ENCODE measurements at places on chromosomes 13 and 19. TPM values are rescaled to one million over a fixed set of nuclear protein-coding genes. Genes with fewer than 3 reads are reported as not detected.

- H3K27ac ChIP-seq, result no peak overlapping the region
- no peaks in the 10 kb centered on the region for H3K27me3 ChIP-seq
- DNase-seq, result no peak
- H3K4me1 ChIP-seq, result peaks cover 86% of the 10 kb centered on the region
- H3K36me3 ChIP-seq, result peaks cover 2% of the 10 kb centered on the region
- no peak overlapping the region for H3K4me3 ChIP-seq
These were observed 18.9 kb downstream of the MBNL2 start for GRCh38 chr13:97240788-97241734.

DNA sequence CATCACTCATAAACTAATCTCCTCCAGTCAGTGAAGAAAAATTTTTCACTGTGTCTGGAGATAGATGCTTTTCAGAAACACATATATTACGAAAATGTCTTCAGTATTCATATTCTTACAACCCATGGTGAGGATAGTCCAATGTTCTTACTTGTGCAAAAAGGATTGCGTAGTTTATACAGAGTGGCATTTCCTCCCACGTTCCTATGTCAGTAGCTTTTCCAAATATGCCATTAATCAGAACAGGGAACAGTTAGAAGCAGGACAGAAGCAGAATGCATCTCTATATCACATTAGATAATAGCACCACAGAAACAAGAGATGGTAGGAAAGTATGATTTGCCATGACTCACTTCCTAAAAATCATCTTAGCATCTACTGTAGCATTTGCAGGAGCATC lies 282.9 kb downstream of the SLITRK5 start:
- H3K36me3 ChIP-seq, result no peaks in the 10 kb centered on the region
- no peak overlapping the region for H3K4me3 ChIP-seq
- H3K27ac ChIP-seq, result no peak overlapping the region
- no peak for DNase-seq
- H3K4me1 ChIP-seq, result no peaks in the 10 kb centered on the region

Gene TLE6
- 1.1 TPM for total RNA-seq

- H3K27me3 ChIP-seq, result no peaks in the 10 kb centered on the region
- no peak overlapping the region for H3K4me3 ChIP-seq
- DNase-seq, result no peak
- peaks cover 4% of the 10 kb centered on the region for H3K36me3 ChIP-seq
- H3K27ac ChIP-seq, result no peak overlapping the region
These were observed 35.5 kb downstream of the DOT1L start for GRCh38 chr19:2199215-2199614.

Gene SOX1
- not detected for total RNA-seq

DNA sequence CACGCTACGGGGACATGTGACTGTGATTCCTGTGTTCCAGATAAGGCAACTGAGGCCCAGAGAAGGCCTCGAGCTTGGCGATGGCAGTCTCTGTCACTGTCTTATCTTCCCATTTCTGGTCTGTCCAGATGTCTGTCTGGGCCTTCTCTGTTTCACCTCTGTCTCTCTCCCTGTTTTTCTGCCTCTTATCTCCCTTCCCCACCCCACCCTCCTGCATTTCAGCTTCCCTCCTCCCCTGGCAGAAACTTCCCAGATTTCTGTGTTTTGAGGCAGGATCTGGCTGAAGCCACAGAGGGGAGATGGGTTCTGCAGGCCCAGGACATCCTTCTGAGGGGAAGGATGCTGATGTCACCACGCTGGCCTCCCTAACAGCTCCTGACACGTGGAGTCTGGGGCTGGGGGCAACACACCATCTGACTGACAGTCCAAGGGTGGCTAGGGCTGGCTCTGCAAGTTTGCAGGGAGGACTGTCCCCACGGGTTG lies 14.4 kb downstream of the PAK4 start:
- no peaks in the 10 kb centered on the region for H3K36me3 ChIP-seq
- H3K4me3 ChIP-seq, result no peak overlapping the region
- H3K27me3 ChIP-seq, result no peaks in the 10 kb centered on the region
- H3K4me1 ChIP-seq, result peaks cover 37% of the 10 kb centered on the region

DNA sequence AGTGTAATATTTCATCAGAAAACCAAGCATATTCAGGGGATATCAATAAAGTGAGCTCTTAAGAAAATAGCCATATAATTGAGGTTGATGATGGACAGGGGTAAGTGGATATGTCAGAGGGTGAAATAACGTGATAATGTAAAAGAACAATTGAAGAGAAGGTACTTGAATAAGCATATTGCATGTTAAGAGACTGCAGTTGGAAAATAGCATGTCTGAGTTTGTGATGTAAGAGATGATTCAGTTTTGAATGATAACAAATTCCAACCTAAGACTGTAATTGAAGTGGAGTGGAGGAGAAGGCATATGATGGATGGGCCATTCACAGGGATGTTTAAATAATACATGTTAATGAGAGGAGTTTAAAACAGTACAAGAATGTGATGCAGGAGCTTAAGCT lies 1633.5 kb downstream of the SLITRK1 start:
- no peak overlapping the region for H3K27ac ChIP-seq
- no peak overlapping the region for H3K4me3 ChIP-seq
- no peaks in the 10 kb centered on the region for H3K27me3 ChIP-seq

Gene CD70
- 8.1 TPM for total RNA-seq

- peak overlapping the region; percentile 14 for H3K4me3 ChIP-seq
- no peaks in the 10 kb centered on the region for H3K27me3 ChIP-seq
These were observed 84.1 kb upstream of the FRY start for GRCh38 chr13:31947506-31947905.

Gene RNF225
- total RNA-seq, result not detected

- H3K4me1 ChIP-seq, result peaks cover 3% of the 10 kb centered on the region
- H3K27ac ChIP-seq, result no peak overlapping the region
- H3K4me3 ChIP-seq, result no peak overlapping the region
- DNase-seq, result no peak
- H3K27me3 ChIP-seq, result no peaks in the 10 kb centered on the region
These were observed 184.2 kb downstream of the ABCC4 start for GRCh38 chr13:95117092-95117491.

GRCh38 chr13:30319655-30320054 lies 12.3 kb upstream of the KATNAL1 start:
- no peak overlapping the region for H3K27ac ChIP-seq
- H3K27me3 ChIP-seq, result no peaks in the 10 kb centered on the region
- H3K4me1 ChIP-seq, result peaks cover 6% of the 10 kb centered on the region
- no peak overlapping the region for H3K4me3 ChIP-seq

DNA sequence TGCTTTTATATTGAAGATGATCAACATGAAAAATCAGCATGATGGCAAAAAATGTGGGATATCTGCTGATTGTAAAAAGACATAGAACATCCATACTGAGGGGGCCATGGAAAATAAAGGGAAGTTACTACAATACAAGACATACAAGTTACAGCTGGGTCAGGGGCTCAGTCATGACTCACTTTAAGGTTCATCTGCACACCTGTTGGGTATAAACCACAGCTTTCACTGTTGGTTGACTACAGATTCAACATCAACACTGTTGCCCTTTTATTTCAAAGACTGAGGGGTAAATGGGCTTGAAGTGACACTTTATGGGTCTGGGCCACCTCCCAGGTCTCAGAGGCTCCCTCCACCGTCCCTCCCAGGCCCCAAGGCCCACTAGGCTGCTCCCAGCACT lies 98.1 kb upstream of the IRS2 start:
- H3K27ac ChIP-seq, result no peak overlapping the region
- H3K4me3 ChIP-seq, result no peak overlapping the region
- H3K36me3 ChIP-seq, result no peaks in the 10 kb centered on the region
- H3K4me1 ChIP-seq, result no peaks in the 10 kb centered on the region

DNA sequence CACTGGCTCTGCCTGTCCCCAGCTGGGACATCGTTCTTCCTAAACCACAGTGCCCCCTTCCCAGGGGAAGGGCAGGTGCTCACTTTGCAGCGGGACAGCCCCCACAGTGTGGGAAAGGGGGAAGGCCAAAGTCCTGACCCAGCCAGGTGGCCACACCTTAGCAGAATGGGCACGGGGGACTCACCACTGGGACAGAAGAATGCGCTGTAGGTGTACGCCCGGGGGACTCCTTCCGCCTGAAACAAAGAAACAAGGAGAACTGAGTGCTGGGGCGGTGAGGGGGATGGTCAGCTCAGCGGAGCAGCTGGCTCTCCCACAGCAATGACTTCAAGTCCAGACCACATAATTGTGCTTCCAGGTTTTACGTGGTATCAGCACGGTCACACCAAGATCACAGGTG lies 49.4 kb downstream of the F2RL3 start:
- peaks cover 11% of the 10 kb centered on the region for H3K27me3 ChIP-seq
- H3K36me3 ChIP-seq, result peaks cover 1% of the 10 kb centered on the region
- no peaks in the 10 kb centered on the region for H3K4me1 ChIP-seq
- no peak overlapping the region for H3K27ac ChIP-seq
- peak; percentile 67 for DNase-seq

DNA sequence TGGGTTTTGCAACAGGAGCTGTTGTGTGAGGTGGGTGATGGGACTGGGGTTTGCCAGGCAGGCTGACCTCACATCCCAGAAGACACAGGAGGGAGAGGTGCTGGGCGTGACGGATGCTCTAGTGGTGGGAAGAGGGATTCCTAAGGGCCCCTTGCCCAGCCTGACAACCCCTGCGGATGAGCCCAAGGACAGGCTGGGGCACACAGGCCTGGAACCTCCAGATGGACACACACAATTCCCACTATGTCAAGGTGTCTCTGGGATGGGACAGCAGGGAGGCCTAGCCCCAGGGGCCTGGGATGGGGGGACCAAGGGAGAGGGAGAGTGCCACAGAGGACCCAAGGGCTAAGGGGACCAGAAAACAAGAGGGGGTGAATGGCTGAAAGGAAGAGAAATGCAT lies 191.5 kb downstream of the ZNF536 start:
- H3K4me1 ChIP-seq, result no peaks in the 10 kb centered on the region
- H3K27me3 ChIP-seq, result no peaks in the 10 kb centered on the region
- no peak overlapping the region for H3K27ac ChIP-seq
- no peak overlapping the region for H3K4me3 ChIP-seq
- DNase-seq, result no peak

- peaks cover 33% of the 10 kb centered on the region for H3K27me3 ChIP-seq
- no peak for DNase-seq
- H3K27ac ChIP-seq, result no peak overlapping the region
These were observed 727 bp downstream of the CNMD start for GRCh38 chr13:52738719-52739467.

Gene LRP3
- total RNA-seq, result 33.2 TPM

- peaks cover 41% of the 10 kb centered on the region for H3K27me3 ChIP-seq
These were observed 22.8 kb upstream of the CEBPG start for GRCh38 chr19:33350538-33351309.

- no peaks in the 10 kb centered on the region for H3K4me1 ChIP-seq
- no peak for DNase-seq
- H3K4me3 ChIP-seq, result no peak overlapping the region
- H3K27ac ChIP-seq, result no peak overlapping the region
- peaks cover 7% of the 10 kb centered on the region for H3K36me3 ChIP-seq
These were observed 36.8 kb downstream of the MIPEP start for GRCh38 chr13:23852351-23852750.

Gene PAK4
- 16.7 TPM for total RNA-seq

Gene KIR3DL2
- not detected for total RNA-seq

DNA sequence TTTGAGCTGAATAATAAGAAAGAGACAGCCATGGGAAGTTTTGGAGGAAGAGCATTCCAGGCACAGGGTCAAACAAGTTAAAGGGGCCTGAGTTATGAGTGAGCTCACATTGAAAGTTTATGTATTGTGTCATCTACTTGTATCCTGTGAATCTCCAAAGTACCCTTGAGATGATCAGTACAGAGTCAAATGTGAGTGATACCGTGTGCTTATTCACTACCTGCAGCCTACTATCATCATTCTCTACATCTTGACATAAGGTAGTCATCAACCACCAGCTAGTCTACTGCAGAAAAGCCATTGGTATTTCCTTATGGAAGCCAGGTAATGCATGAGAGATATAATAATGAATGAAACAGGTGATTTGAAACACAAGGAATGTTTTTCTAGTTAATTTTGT lies 3.0 kb upstream of the KCTD12 start:
- H3K27ac ChIP-seq, result no peak overlapping the region
- H3K4me3 ChIP-seq, result no peak overlapping the region
- DNase-seq, result no peak
- H3K27me3 ChIP-seq, result peaks cover 12% of the 10 kb centered on the region
- no peaks in the 10 kb centered on the region for H3K36me3 ChIP-seq
- H3K4me1 ChIP-seq, result peaks cover 25% of the 10 kb centered on the region

DNA sequence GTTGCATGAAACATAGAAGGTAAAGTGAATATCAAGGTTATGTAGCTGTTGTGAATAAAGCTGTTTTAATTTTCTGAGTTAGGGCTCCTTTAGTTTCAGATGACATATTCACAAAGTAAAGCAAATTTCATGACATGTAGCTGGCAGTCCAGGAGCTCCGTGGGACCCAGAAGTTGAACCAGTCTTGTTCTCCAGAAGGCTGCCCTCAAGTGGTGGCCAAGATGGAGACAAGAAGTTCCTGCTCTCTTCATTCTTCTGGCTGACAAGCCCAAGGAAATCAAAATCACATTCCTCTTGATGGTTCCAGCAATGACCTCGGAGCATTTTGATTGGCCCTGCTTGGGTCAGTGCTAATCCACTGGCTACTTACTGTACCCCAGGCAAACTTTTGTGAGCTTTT lies 128.7 kb downstream of the LIG4 start:
- DNase-seq, result no peak
- no peak overlapping the region for H3K27ac ChIP-seq
- no peak overlapping the region for H3K4me3 ChIP-seq
- peaks cover 18% of the 10 kb centered on the region for H3K27me3 ChIP-seq
- H3K4me1 ChIP-seq, result no peaks in the 10 kb centered on the region

Gene ODAD3
- total RNA-seq, result 0.68 TPM
